ENCODE measurements at places on chromosomes 6 and 20.

DNA sequence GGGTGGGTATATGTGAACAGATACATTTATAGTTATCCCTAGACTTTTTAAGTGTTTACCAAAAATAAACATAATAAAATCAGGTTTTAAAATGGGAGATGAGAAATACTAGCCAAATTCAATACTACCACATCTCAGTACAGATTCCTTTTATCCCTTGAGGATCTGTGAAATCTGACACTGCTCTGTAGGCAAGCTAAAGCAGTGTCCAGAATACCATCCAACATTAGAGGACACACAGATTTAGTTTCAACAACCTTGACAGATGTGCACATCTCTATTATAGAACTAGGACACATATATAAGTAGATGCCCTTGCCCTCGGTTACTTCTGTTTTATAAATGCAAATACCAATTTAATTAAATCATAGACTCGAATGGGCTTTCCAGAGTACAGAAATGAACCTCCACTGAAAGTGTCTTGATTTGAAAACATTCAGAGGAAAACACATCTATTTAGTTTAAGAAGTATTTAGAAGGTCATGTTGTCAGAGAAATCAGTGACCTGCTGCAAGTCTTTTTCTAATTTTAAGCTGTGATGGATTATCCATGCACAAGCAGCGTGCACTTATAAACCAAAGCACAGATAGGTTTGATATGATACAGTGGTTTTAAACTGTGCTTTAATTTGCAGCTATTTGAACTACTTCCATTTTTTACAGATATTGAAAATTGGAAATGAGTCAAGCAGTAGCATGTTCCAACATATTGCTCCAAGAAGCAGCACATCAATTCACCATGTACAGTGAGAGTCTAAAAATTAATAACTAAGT is 156.3 kb upstream of the EPHA7 start:
- H3K4me3 ChIP-seq: no peak overlapping the region
- no peaks in the 10 kb centered on the region for H3K4me1 ChIP-seq
- no peak overlapping the region for H3K27ac ChIP-seq
- no peaks in the 10 kb centered on the region for H3K36me3 ChIP-seq

- H3K4me1 ChIP-seq: no peaks in the 10 kb centered on the region
- no peak overlapping the region for H3K27ac ChIP-seq
- no peaks in the 10 kb centered on the region for H3K27me3 ChIP-seq
These were observed 572.5 kb downstream of the PKHD1 start for GRCh38 chr6:51514748-51515402.

- no peaks in the 10 kb centered on the region for H3K27me3 ChIP-seq
- H3K4me1 ChIP-seq: peaks cover 2% of the 10 kb centered on the region
- H3K4me3 ChIP-seq: no peak overlapping the region
- no peak overlapping the region for H3K27ac ChIP-seq
- H3K36me3 ChIP-seq: no peaks in the 10 kb centered on the region
- DNase-seq: no peak
These were observed 199.4 kb upstream of the ZNF217 start for GRCh38 chr20:53792946-53793536.

DNA sequence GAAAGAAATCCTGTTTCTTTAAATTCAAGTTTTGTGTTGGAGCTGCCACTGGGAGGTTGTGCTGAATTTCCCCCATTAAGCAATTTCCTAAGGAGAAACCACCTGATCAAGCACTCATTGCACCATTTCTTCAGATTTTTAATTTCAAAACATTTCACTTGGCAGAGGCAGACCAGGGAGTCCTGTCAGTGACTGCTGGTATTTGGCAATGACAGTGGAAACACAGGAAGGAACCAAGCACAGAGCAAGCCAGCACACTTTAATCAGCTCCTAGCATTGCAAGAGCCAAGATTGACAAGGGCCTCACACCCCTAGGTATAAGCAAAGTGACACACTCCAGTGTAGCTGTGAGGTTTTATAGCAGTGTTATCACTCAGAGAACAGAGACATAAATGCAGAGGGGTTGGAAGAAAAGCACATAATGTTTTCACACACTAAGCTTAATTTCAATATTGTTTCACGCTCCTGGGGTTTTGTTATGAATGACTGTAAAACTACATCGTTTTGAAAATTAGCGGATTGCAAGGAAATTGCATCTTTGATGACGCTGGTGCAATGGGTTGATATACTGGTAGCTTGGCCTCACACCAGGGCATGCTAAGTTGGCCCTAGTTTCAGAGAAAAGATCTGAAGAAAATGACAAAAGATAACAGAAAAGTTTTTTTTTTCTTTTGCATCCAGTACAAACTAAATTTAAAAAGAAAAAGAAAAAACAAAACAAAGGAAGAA is 768.4 kb downstream of the TFAP2A start:
- H3K4me1 ChIP-seq: no peaks in the 10 kb centered on the region
- no peak for DNase-seq

GRCh38 chr6:143107911-143108761 is 47.4 kb downstream of the AIG1 start:
- no peak for DNase-seq
- H3K36me3 ChIP-seq: no peaks in the 10 kb centered on the region
- peaks cover 2% of the 10 kb centered on the region for H3K4me1 ChIP-seq
- H3K27me3 ChIP-seq: no peaks in the 10 kb centered on the region

DNA sequence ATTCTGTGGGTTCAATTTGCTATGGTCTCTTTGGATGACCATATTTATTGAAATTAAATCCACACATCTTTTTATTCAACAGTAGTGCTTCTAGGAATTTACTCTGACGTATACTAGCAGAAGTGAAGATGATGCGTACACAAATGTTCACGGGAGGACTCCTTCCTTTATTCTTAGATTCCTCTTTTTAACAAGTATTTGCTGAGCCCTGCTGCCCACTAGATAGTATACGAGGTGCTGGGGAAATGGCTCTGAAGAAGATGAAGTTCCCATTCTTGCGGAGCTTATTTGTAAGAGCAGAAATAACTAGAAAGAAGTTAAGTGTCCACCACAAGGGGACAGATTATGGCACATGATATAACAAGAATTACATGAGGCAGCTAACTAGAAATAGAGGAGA is 145.2 kb downstream of the DOK5 start:
- DNase-seq: no peak
- no peaks in the 10 kb centered on the region for H3K4me1 ChIP-seq
- H3K36me3 ChIP-seq: no peaks in the 10 kb centered on the region
- no peaks in the 10 kb centered on the region for H3K27me3 ChIP-seq

- no peak for DNase-seq
- no peaks in the 10 kb centered on the region for H3K36me3 ChIP-seq
- peaks cover 11% of the 10 kb centered on the region for H3K4me1 ChIP-seq
- H3K4me3 ChIP-seq: no peak overlapping the region
- peaks cover 70% of the 10 kb centered on the region for H3K27me3 ChIP-seq
These were observed 7.7 kb upstream of the NKAIN4 start for GRCh38 chr20:63261795-63262528.

GRCh38 chr20:36210436-36211021 is 25.7 kb upstream of the AAR2 start:
- H3K27ac ChIP-seq: no peak overlapping the region
- H3K27me3 ChIP-seq: peaks cover 12% of the 10 kb centered on the region
- no peak for DNase-seq
- H3K36me3 ChIP-seq: no peaks in the 10 kb centered on the region
- no peaks in the 10 kb centered on the region for H3K4me1 ChIP-seq

GRCh38 chr20:46074006-46074405 is 15.8 kb downstream of the NCOA5 start:
- H3K4me3 ChIP-seq: no peak overlapping the region
- H3K27ac ChIP-seq: no peak overlapping the region
- H3K36me3 ChIP-seq: peaks cover 18% of the 10 kb centered on the region
- no peak for DNase-seq

DNA sequence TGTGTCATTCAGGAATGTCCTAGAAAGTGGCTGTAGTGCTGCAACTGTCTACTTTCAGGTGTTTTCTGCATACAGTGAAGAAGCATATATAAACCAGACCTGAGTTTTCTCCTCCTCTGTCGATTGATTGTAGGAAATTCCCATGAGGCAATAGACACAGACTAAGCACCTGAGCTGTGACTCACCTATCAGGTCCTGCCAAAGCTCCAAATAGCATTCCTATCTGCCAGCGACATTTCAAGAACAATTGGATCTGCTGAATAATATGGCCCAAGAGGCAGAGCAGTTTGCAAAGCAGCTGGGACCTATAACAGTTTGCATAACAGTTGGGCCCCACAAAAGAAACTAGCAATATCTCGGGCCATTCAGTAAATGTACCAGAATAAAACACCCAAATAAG is 360.4 kb downstream of the HAO1 start:
- no peaks in the 10 kb centered on the region for H3K4me1 ChIP-seq
- H3K4me3 ChIP-seq: no peak overlapping the region
- H3K36me3 ChIP-seq: no peaks in the 10 kb centered on the region
- H3K27ac ChIP-seq: no peak overlapping the region
- no peaks in the 10 kb centered on the region for H3K27me3 ChIP-seq
- no peak for DNase-seq

- no peaks in the 10 kb centered on the region for H3K36me3 ChIP-seq
- peaks cover 19% of the 10 kb centered on the region for H3K4me1 ChIP-seq
- H3K4me3 ChIP-seq: no peak overlapping the region
- H3K27me3 ChIP-seq: no peaks in the 10 kb centered on the region
- no peak for DNase-seq
- H3K27ac ChIP-seq: no peak overlapping the region
These were observed 125.0 kb upstream of the BACH2 start for GRCh38 chr6:90421666-90422065.

DNA sequence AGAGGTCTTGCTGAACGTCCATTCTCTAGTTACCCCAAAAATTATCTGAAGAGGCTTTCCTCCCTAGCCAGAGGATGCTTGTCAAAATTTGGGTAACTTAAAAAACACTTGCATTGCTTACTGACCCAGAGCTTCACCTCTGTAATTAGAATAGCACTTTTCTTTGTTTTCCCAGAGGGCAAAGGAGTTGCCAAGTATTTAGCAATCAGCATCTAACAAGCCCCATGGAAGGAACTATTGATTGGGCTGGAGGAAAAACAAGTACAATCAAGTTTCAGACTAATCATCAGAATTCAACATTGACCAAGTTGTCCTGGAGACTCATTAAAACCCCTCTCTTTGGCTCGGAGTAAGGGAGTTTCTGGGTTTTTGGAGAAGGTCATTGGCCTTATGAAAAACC is 226.4 kb downstream of the TBC1D7 start:
- H3K4me1 ChIP-seq: no peaks in the 10 kb centered on the region
- no peaks in the 10 kb centered on the region for H3K36me3 ChIP-seq
- H3K27me3 ChIP-seq: peaks cover 9% of the 10 kb centered on the region

GRCh38 chr6:168089186-168090063 is 10.4 kb upstream of the FRMD1 start:
- H3K4me3 ChIP-seq: no peak overlapping the region
- H3K4me1 ChIP-seq: no peaks in the 10 kb centered on the region
- DNase-seq: no peak
- no peaks in the 10 kb centered on the region for H3K36me3 ChIP-seq

DNA sequence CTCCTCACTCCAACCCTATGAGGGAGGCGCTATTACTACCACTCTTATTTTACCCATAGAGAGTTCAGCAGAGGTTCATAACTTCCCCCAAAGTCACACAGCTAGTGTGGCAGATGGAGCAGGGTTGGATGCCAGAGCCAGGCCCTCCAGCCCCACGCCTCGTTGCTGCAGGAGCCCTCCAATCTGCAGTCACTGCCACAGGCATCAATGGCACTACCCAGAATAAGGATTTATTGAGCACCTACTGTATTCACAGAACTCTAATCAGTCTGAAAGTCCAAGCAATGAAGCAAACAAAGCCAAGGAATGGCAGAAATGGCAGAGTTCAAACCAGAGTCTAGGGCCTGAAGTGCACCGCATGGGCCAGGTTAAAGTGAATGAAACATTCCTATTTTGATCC is 144.9 kb downstream of the LPA start:
- H3K4me1 ChIP-seq: peaks cover 26% of the 10 kb centered on the region
- H3K27ac ChIP-seq: no peak overlapping the region
- peaks cover 56% of the 10 kb centered on the region for H3K27me3 ChIP-seq
- no peaks in the 10 kb centered on the region for H3K36me3 ChIP-seq
- DNase-seq: no peak

DNA sequence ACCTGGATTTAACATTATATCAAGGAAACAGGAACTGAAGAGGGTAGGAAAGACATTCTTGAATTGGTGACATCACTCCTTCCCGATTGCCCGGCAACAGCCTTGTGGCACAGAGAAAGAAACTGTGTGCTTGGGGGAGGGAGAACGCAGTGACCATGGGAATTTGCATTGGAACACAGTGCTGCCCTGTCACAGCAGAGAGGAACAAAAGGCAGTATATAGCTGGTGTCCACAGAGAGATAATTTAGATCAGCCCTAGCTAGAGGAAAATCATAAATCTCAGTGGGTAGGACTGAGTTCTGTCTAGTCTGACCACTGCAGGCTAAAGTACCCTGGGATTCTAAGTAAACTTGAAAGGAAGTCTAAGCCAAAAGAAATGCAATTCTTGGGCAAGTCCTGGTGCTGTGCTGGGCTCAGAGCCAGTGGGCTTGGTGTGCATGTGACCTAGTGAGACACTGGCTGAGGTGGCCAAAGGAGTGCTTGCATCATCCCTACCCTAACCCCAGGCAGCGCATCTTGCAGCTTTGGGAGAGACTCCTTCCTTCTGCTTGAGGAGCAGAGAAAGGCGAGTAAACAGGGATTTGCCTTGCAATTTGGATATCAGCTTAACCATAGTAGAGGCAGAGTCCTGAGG is 697.6 kb downstream of the HACE1 start:
- no peaks in the 10 kb centered on the region for H3K36me3 ChIP-seq
- no peak overlapping the region for H3K4me3 ChIP-seq
- H3K4me1 ChIP-seq: no peaks in the 10 kb centered on the region
- H3K27me3 ChIP-seq: no peaks in the 10 kb centered on the region

DNA sequence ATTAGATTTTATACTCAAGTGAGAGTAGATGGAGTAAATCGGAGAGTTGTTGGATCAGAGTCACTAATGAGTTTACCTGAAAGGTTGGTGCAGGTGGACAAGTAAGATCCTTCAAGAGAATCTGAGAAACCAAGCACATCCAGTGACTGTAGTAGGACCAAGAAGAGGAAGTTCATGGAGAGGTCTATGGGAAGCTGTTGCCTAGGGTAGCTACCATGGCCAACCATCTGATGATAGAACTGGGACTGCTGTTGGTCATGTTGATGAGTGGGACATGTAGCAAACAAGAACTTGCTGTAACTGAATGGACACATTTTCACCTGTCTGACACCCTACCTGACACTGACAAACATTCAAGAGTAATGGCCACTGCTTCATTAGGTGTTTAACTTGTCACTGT is 11.3 kb upstream of the ADGB start:
- no peak overlapping the region for H3K4me3 ChIP-seq
- DNase-seq: no peak
- H3K36me3 ChIP-seq: no peaks in the 10 kb centered on the region

DNA sequence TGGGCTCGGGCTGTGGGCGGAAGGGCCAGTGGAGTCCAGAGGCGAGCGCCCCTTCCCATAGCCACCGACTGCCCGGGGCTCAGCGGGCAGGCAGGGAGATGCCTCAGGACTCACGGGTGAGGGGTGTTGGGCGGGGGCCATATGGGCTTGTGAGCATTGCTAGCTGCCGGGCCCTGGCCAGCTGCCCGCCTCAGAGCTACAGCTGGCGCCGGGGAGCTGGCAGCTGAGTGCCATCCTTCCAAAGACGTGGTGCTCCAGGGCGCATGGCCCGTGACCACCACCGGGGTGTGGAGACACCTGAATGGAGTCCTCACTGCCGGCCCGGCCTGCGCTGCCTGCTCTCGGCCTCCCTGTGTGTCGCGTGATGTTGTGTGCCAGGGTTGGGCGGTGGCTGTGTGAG is 10.6 kb upstream of the RBBP8NL start:
- H3K27me3 ChIP-seq: peaks cover 41% of the 10 kb centered on the region
- H3K4me1 ChIP-seq: no peaks in the 10 kb centered on the region

GRCh38 chr6:49551078-49551865 is 804 bp downstream of the C6orf141 start:
- DNase-seq: peak; percentile 21
- H3K27ac ChIP-seq: no peak overlapping the region
- no peaks in the 10 kb centered on the region for H3K36me3 ChIP-seq
- peak overlapping the region; percentile 68 for H3K4me3 ChIP-seq
- H3K4me1 ChIP-seq: peaks cover 21% of the 10 kb centered on the region
- H3K27me3 ChIP-seq: peaks cover 34% of the 10 kb centered on the region

All from activated naive CD4-positive, alpha-beta T cell treated with anti-CD3 and anti-CD28 coated beads, Interleukin-2, amount 10 ng/mL, durations not matched to agents 7 days and 5 days (primary cell).